Dermis blood vessel endothelial cell (primary cell): ENCODE measurements at places on chromosomes 5 and 9. TPM values are rescaled to one million over a fixed set of nuclear protein-coding genes. Genes with fewer than 3 reads are reported as not detected.

Gene EGFLAM
- 0.09 and 0.85 TPM in 2 replicates for total RNA-seq

Gene LHX3
- not detected in 2 replicates for total RNA-seq

Gene SLC6A7
- not detected in 2 replicates for total RNA-seq

Gene STOML2
- total RNA-seq, result 202 and 215 TPM in 2 replicates

Gene IL3
- not detected in 2 replicates for total RNA-seq

Gene MLANA
- not detected in 2 replicates for total RNA-seq

Gene GRAMD2B
- total RNA-seq, result 7.3 and 13.9 TPM in 2 replicates
